ENCODE measurements at places on chromosomes 1 and 21.

GRCh38 chr1:98251497-98251896, 330.7 kb upstream of the DPYD start:
- no peak for DNase-seq

- DNase-seq: no peak
Measured at GRCh38 chr1:209900734-209901133, 37.3 kb upstream of the SYT14 start.

- DNase-seq: no peak
Measured at GRCh38 chr1:231335663-231336602, 1.7 kb downstream of the EXOC8 start.

- DNase-seq: peak; percentile 21
Measured at GRCh38 chr1:87226341-87226760, 102.3 kb upstream of the LMO4 start.

- no peak for DNase-seq
Measured at GRCh38 chr21:41148798-41149197, 19.2 kb upstream of the BACE2 start.

DNA sequence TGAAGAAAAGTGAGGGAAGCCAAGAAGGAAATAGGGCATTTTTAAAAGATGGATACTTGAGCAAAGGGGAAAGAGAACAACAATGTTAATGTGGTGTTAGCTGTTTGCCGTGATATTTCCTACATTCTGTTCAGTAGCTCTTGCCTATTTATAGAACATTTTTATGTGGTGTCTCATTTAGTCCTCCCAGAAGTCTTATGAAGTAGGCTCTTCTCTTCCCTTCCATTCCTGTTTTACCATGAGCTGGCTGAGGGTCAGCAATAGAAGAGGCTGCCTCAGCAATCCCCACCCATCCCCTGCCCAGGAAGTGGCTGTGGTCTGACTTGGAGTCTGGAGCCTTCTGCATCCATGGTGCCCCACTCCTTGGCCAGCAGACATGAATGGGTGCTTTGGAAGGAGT, 60.1 kb downstream of the KIAA0040 start:
- DNase-seq: no peak

- DNase-seq: no peak
Measured at GRCh38 chr1:21200767-21201166, 24.1 kb upstream of the EIF4G3 start.

DNA sequence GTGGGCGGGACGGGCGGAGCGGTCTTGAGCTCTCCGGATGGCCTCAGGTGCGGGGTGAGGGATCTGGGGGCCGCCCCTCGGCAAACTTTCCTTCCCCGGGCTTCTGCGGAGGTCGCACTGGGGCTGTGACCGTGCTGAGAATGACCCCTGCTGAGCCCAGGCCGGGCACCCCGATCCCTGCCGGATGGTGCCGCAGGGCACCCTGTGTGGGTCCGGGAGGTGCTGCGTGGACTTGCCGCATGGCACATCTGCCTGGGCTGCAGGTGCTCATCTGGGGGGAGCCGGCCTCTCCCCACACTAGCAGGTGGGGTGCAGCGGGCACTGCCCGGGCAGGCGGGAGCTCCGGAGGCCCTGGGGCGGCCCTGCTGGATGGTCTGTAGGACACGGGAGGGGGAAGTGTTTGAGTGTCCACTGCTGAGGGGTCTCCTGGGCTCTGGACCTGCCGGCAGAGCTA, 31.8 kb upstream of the PEX10 start:
- DNase-seq: no peak

DNA sequence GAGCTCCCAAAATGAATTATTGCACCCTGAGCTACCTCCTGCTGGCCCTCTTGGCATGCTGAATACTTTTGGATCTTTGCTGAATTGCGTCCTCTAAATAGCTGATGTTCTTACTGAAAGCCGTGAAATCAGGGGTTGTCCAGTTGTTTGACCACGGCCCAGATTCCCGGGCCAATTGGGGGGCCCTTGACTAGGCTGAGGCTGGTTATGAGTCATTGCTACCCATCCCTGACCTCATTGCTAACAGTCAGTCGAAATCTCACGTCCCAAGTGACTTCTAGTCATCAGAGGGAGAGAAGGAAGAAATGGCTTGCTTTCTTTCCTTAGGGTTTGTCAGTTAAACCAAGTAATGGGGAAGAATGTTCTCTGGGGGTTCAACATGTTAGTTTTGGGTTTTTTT, 37.4 kb downstream of the SMYD2 start:
- no peak for DNase-seq

DNA sequence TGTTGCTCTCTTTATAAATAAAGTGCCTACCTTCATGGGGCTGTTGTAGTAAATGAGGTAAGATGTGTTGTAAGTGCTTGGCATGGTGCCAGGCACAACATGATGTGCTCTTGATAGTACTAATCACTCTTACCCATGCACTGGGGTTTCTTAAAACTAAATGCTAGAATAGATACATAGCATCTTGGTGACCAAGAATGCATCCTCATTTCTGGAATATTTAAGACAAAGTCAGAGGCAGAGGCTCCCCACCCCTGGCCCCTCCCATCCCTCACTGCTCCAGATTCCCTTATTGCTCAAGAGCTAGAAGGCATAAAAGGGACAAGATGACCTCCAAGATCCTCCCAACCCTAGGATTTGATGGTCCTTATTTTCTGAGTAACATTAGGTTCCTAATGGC, 61.3 kb downstream of the GLUL start:
- DNase-seq: peak; percentile 54

GRCh38 chr1:109186733-109187086, 27.0 kb upstream of the SARS1 start:
- DNase-seq: no peak

DNA sequence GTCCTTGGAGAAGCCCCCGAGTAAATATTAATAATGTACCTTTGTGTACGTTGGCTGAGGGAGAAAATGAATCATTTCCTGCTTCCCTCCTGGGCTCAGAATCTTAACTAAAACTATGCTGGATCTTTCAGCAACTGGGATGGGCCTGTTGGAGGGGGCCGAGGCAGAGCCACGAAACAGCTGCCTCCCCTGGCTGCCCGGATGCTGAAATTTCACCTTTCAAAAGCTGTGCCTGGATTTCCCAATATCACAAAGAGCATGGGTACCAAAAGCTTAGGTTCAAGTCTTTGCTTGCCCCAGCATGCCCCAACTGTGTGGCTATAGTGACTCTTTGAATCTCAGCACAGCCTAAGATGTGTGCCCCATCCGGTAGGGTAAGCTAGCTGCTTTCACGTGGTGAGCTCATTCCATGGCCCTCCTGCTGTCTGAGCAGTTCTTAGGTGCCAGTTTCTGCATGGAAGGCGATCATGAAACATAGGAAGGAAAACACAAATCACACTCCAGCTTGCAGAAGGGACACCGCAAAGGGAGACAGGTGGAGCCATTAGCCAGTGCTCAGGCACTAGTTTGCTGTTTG, 473.5 kb downstream of the PTPRU start:
- no peak for DNase-seq

DNA sequence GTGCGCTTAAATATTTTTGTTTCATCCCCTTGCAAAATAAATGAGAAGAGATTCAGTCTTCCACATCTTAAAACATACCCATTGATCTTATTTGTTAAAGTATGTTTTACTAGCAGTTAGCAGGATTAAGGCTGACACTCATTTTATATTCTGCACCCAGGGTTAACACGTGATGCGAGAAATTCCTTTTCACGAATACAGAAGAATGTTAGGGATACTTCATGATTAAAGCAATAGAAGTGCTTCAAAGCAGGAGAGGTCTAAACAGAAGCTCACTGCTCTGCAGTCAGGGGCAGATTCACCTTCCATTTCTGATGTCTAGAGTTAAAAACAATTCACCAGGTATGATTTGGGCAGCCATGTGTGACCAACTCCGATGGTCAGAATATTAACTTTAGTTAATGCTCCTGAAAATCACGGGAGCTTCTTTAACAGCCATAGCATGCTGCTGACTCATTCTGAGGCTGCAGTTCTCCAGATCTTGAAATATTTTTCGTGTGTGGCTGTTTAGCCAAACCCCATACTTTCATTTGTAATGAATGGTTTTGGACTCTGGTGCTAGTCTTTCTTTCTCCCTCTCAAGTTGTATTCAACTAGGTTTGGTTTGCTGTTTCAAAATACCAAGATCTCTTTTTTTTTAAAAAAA, 19.7 kb downstream of the BCAR3 start:
- DNase-seq: no peak

GRCh38 chr1:42766741-42767509, at the start of the genes C1orf50 and P3H1:
C1orf50 (plus strand) TSS chr1:42767249; CDS start chr1:42767312, 63 bp downstream.
P3H1 (minus strand) TSS chr1:42767028; CDS start chr1:42766971, 57 bp downstream.
- DNase-seq: peak; percentile 100

- DNase-seq: no peak
Measured at GRCh38 chr1:174659823-174660222, 212.1 kb downstream of the GPR52 start.

DNA sequence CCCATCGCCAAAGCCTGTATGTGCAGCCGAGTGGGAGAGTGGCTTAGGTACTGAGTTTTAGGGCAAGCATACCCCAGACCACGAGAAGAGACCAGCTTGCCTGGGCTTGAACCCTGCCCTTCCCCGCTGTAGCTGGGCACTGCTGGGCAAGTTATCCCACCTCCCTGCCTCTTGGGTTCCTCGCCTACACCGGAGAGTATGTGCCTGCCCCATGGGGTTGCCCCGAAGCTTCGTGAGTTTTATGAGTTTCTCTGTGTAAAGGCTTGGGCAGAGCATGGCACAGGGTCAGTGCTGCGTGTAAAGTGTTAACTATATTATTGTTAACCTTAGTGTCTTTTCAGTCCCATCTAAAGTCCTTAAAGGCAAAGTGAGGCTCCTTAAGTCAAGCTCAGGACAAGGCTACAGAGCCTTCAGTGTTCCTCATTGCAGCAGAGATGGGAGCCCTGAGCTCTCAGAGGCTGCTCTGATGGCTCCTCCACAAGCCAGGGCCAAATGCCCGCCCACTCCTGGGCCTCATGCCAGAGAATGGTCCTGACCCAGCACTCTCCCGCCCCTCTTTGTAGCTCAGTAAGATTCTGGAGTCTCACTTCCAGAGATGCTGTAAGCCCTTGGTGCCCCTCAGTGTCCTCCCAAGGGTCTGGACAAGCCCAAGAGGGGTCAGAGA, 37.0 kb upstream of the KCNA10 start:
- peak; percentile 8 for DNase-seq

DNA sequence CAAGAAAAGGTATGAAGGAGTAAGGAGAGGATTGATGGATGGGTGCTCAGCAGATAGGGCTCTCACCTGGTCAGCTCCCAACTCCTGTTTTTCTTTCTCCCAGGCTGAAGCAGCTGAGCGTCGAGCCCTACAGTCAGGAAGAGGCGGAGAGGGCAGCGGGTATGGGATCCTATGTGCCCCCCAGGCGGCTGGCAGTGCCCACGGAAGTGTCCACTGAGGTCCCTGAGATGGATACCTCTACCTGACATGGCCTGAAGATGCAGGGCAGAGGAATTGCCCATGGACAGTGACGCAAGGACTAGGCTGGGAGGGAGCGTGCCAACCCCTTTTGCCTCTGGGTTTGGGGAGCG, 739 bp downstream of the ZNF593 start:
- no peak for DNase-seq

- no peak for DNase-seq
Measured at GRCh38 chr1:242187816-242188215, 188.9 kb upstream of the MAP1LC3C start.

- no peak for DNase-seq
Measured at GRCh38 chr1:145892486-145893087, 6.9 kb upstream of the ANKRD35 start.

- DNase-seq: no peak
Measured at GRCh38 chr1:186977266-186977957, 148.7 kb downstream of the PLA2G4A start.

DNA sequence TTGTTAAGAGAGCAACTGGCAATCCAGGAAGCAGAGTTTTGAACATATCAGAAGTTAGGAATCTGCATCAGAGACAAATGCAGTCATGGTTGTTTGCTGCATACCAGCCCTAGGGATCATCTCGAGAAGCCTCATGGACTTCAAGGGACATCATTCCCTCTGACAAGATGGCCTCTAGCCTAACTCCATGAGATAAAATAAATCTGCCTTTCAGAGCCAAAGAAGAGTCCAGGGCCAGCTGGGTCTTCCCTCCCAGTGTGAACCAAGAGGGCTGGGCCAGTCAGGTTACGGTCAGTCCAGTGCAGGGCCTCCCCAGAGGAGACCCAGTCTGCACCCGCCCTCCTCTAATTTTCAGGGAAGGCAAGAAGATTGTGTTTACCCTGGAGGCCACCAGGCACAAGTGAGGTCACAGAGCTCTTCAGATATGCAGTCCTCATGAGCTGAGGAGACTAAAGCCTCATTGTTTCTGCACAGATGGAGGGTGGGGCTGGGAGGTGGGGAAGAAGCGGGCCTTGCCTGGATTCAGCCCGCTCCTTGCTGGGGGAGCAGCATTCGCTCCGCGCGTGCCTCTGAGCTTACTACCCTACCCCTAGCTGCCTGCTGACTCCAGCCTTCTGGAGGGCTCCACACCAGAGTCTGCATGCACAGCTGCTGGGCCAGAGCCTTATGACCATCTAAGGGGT, 52.8 kb downstream of the CAPN2 start:
- DNase-seq: no peak

DNA sequence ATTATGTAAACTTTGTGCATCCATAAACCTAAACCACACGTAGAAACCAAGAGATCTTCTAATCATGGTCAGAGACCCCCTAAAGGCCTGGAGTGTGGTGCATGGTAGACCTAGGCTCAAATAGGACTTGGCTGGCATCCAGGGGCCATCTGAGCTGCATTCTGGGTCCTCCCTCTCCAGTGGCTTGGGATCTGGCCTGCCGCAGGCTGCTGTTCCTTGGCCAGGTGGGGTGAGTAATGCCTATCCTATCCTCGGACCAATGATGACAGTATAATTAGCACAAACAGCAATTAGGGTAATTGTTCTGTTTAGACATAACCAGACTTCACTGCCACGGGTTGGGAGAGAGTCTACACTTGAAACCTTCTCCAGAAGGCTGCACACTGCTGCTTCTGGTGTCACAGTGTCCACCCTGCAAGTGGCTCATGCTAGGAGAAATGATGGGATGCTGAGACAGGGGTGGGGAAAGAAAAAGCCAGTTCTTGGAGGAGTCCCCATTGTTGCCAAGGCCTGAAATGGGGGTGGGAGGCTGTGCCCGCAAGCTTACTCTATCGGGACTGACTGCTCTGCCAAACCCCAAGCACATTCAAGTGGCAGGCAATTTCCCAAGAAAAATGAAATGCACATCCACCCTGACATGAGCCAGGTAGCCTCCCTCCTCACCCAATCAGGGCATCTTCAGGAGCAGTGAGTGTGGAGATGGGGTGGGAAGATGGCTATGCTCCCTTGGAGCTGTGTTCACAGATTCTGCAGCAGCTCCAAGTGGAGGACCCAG, 12.5 kb upstream of the PKP1 start:
- no peak for DNase-seq

DNA sequence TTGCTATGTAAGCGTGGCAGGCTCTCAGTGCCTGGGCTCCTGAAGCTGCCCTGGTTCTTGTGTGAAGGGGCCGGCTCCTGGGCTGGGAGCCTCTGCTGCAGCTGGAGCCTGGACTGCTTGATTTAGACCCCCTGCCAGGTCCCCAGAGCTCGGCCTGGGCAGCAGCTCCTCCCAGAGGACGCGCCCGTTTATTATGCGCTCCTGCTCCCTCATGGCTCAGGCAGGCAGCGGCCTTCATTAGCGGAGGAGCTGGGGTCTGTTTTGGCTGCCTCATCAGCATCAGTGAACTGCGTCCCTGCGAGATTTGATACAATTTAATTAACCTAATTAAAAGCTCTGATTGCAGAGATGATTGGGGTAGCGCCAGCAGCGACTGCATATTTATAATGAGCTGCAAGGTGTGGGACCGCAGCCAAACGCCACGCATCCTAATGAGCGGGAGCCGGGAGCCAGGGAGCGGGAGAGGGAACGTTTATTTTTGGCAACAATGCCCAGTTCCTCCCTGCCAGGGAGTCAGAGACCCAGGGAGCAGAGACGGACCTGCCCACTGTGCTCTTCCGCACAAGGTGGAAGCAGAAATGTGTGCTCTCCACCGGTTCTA, 16.6 kb downstream of the UTP11 start:
- DNase-seq: peak; percentile 63
